ENCODE measurements at places on chromosomes 2 and 18.
A peak's percentile ranks its signal among the peaks of the same experiment; 100 is the strongest.

DNA sequence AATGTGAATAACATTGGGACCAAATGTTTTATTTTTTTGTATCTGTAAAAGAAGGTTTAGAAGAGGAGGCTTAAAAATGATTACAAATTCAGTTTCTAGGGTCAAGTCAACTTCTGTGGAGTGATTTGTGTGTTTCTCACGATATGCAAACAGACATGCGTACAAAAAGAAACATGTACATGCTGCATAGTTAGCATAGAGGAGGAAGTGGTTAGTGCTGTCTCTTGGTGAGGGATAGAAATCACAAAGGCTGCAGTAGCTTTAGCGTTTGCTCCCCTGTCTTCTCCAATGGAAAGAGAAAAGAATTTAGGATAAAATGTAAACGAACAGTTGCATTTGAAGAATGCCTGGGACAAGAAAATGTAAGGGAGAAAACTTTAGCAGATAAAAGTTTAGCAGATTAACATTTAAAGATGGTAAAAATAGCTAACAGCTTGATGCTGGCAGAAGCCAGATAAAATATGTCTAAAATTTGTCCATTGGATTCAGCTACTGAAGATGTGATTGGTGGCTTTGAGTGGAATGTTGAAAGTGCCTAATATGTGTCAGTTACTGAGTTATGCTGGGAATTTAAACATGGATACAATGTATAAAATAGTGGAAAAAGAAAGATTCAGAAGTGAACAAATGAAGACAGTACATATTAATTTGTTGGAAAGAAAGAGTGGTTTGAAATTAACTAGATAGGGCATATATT, 44.9 kb downstream of the MALT1 start:
- DNase-seq = no peak

GRCh38 chr2:112831513-112831845, 5.1 kb downstream of the IL1B start:
- DNase-seq = peak; percentile 59

- DNase-seq = no peak
Measured at GRCh38 chr18:6405237-6406074, 9.3 kb downstream of the L3MBTL4 start.

DNA sequence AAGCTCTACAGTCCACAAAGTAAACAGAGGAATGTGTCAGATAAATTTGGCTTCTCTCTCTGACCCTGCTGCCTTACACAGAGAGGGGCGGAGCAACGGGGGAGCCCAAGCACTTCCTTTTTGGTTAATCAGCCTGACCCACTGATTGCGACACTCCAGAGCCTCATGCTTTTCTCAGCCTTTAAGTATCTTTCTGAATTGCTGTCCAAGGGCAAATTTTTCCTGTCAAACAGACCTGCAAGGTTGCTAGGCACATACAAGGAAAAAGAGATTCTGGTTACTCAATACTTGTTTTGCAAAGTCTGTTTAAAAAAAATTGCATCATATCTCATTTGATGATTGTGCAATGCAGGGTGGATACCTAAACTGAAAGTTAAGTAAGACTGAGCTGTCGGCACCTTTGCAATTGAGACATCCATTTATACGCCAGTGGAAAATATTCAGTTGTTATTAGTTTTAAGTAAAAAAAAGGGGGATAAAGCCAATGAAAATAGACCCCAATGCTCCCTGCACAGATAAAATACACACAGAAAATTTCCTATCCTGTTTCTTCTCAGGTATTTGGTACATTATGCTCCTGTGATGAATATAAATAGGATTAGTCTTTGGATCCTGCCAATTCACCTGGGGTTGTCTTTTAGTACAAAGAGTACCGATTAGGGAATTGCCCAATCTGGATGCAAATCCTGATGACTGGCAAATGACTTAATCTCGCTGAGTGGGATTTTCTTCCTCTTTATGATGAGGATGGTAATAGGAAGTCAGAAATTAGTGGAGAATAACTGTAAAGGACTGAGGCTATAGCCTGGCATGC, 260.2 kb upstream of the TRIB2 start:
- peak; percentile 77 for DNase-seq

GRCh38 chr2:235610696-235611257, 116.9 kb downstream of the AGAP1 start:
- DNase-seq = no peak

DNA sequence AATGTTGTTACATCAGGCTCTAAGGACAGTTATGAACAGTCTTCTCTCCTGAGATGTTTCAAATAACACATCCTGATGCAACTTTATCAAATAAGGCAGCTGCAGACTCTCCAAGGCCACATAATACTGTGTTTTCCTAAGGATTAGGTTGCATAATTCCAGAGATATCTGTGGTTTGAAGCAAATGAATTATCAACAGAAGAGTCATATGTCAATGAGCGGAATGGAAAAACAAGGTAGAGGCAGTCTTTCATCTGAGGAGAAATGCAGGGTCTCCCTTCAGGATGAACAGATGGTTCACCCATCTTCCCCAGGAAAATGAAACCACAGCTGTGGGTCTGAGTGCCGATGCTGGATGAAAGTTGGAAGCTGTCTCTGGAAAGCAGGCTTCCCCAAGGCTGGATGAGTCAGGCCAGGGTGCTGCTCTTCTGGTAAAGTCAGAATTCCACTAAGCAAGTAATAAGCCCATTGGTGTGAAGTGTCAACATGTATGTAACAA, 22.2 kb downstream of the LYG1 start:
- no peak for DNase-seq

DNA sequence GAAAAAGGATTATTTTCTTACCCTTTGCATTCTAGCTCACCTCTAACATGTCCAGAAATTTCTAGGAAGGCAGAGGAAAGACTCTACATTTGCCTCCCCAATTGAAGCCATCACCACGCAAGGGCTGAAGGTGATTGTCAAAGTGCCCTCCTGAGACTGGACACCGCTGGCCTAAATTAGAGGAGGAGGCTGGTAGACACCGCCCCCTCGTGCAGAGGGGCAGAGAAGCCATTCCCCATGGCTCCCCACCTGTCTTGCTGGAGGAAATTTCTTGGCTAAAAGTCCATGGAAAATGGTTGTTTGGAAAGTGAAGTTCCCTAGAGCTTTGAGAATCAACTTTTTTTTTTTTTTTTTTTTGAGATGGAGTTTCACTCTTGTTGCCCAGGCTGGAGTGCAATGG, 31.3 kb upstream of the CREB1 start:
- DNase-seq = no peak

DNA sequence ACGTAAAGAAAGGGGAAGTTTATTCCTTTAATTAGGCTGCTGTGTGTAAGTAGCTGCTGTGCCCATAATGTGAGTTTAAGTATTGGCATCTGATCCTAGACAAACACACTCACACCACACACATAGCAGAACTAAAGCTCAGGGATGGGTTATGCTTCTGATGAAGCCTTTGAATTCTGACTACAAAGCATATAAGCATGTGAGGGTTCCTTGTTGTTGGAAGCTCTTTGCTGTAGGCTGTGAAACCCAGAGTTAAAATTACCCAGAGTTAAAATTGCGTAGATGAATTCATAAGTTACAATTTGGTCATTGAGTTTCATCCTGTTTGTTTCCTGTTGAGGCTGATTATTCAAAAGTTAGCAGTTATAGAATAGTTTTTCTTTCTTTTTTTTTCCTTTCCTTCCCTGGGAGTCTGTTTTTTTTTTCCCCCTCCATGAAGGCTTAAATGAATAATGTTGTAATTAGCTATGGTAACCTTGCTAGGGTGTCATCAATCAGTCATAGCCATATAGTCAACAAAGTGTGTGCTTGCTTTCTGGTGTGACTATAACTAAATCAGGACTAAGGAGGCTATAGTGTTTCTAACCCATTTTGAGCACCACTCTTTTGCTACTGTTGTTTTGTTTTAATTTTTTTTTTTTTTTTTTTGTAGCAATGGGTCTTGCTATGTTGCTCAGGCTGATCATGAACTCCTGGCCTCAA, 426.1 kb downstream of the PARD3B start:
- DNase-seq = no peak

- DNase-seq = peak; percentile 54
Measured at GRCh38 chr2:218166791-218167190, at the start of gene CXCR1. Gene CXCR1 (minus strand): TSS chr2:218166962. CDS start chr2:218165211, 1,751 bp downstream.

DNA sequence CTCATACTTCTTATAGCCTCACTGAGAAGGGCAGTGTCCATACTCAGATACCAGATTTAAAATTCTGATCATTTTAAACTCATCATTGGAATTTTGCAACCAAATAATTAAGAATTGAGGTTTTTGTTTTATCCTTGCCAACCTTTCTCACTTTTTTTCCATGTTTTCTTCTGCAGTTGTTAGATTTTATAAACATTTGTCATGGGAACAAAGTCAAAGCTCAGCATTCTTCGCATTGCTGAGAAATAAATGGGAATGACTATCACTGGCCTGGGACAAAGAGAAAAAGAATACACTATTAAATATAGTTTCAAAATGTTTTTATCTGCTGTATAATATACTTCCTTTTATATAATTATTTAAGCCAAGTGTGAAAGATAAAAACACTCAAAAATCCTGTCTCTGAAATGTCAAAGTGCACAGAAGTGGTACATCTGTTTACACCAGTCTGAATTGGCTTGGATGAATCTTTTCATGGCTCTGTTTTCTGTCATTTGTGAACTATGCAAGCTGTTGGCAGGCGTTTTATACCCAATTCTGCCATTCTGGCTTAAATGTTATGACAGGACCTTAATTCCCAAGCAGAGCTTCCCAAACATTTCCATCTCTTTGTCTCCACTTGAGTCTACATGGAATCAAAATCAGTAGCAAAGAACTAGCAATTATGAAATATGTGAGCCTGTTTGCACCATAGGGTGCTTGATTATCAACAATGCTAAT, 249.3 kb upstream of the SYT4 start:
- DNase-seq = no peak

DNA sequence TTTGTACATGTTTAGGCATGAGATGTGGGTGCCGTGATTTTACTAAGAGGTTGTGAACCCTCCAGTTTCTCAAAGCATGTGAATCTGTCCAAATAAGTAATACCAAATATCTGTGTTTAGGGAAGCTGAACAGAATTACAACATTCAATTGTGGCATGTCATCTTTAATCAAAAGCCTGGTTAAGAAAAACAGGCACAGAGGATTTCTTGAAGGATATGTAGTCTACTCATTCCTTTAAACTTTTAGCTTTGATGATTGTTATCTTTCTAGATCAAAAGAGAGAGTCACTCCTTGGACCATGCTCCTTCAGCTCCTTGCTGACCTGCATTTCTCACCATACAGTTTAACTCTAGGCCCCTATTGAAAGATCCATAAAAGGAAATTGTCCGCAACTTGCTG, 296.8 kb downstream of the STK39 start:
- DNase-seq = no peak

DNA sequence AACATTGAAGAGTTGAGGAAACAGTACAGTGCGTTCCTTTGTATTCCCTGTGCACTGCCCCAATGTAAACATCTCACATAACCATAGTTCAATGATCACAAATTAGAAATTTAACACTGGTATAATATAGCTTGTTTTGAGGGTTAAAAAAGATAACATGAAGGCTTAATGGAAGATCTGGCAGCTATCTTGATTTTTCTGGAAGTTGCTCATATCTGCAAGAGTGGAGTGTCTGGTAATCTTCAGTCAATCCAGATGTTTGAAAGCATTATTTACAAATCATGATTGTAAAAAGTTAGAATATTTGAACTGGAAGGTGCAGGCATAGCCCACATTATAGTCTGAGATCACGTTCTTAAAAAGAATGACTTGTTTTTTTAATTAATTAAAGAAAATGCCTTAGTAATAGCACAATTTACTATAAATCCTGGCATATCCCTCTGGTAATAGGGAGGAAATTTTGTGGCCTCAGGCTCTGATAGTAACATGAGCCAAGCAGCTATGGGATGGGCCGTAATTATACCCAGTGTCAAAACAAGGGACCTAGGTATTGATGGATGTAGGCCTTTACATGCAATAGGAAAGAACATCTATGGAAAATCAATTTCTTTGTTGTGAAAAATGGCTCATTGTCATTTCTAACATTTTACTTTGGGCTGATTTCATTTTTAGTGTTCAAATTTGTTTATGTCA, 418.0 kb downstream of the THSD7B start:
- no peak for DNase-seq

DNA sequence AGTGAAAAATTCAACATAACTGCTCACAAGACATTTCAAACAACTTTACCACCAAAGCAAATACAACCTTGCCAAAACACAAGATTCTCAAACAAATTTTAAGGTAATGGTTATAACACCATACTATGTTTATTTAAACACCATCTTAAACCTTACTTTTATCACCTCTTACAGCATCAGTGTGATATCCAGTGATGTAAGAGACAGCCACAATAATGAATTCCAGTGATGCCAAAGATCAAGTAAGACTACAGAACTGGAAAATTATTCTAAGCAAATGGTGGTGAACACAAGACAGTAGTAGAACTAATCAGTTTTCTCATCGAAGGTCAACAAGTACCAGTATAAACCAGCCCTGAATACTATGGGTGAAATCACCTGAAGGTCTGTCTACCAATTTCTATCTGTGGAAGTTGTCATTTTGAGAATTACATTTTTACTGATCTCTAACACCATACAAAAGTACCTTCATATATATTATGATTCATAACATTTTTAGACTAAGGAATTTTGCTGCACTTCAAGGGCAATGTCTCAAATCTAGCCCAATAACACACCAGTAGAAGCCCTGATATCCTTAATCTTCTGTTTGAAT, 146.2 kb downstream of the RBMS1 start:
- DNase-seq = no peak

Measured in hematopoietic multipotent progenitor cell (in vitro differentiated cells).